ENCODE measurements at places on chromosomes 1 and 21. TPM values are rescaled to one million over a fixed set of nuclear protein-coding genes. Genes with fewer than 3 reads are reported as not detected.

Gene C1orf185
- total RNA-seq = not detected

Gene ZP4
- total RNA-seq = not detected

DNA sequence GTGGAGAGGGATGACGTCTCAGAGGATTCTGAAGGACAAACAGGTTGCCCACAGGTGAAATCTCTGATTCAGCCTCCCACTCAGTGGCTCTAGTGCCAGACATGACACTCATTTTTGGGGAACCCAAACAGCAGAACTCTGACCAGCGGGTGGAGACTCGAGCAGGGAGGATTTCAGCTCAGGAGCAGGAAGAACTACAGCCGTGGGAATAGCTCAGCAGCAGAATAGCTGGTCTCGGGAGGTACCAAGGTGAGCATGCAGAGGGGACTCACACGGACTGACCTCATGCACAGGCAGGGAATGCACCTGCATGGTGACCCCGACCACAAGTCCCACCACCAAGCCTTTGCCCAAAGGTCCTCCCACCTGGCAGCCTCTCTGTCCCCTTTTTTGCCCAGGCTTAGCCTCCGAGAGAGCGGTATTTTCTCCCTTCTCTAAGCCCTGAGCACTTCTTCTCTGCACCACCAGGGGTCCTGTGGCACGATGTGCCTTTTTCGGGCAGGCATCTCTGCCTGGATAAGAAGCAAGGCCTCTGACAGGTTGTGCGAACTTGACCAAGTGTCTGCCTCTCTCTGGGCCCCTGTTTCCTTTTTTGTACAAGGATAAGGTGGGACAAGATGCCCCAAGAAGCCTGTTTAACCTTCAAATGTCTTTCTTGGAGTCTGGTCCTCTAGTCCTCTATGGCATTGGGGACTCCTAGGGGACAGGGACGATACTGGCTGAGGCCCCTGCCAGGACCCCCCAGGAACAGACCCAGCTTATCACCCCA, 8.8 kb upstream of the FGR start:
- DNase-seq = peak; percentile 55
- H3K27me3 ChIP-seq = no peaks in the 10 kb centered on the region
- no peaks in the 10 kb centered on the region for H3K4me1 ChIP-seq
- no peak overlapping the region for H3K4me3 ChIP-seq
- H3K27ac ChIP-seq = no peak overlapping the region

Gene CGN
- total RNA-seq = 148 TPM

Gene MORC3
- total RNA-seq = 18.5 TPM

Gene TMEM125
- total RNA-seq = 59.8 TPM

Gene TENT5C
- total RNA-seq = 58.5 TPM

DNA sequence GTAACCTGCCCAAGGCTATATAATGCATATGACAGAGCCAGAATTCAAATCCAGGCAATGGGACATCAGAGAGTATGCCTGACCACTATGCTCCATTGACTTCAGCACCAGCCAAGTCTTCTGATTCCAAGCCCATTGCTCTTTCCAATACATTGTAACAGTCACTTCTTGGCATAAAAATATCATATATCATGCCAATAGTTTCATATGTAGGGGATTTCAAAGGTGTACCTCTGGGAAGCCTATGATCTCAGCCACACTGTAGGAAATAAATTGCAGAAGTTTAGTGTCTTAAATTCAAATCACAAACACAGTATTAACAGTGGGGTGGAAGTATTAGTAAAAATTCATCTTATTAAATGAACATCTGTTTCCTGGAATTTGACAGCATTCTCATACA, 30.0 kb upstream of the ROR1 start:
- DNase-seq = no peak
- no peak overlapping the region for H3K27ac ChIP-seq

Gene FALEC
- total RNA-seq = not detected

Gene HJV
- total RNA-seq = not detected

- no peaks in the 10 kb centered on the region for H3K36me3 ChIP-seq
- no peak overlapping the region for H3K4me3 ChIP-seq
- H3K27ac ChIP-seq = no peak overlapping the region
- H3K4me1 ChIP-seq = no peaks in the 10 kb centered on the region
- H3K27me3 ChIP-seq = no peaks in the 10 kb centered on the region
These were observed 229.5 kb upstream of the VAMP3 start for GRCh38 chr1:7541629-7542028.

DNA sequence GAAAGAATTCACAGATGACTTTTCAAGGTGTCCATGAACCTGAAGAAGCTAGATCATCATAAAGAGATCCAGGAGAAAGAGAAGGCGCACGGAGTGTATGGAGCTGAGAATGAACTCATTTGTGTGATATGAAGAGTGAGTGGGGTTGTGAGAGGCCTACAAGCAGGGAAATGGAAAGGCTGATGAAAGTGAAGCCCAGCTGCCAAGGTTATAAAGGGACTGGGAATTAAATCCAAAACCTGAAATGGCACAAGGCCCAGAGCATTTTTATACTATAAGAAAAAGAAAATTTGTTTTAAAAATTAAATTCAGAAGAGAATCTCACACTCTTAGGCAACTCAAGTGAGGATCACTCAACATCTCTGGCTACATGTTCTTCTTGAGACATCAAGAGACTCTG, 43.4 kb downstream of the HSD3B1 start:
- H3K27me3 ChIP-seq = no peaks in the 10 kb centered on the region
- H3K27ac ChIP-seq = no peak overlapping the region
- no peaks in the 10 kb centered on the region for H3K4me1 ChIP-seq
- no peaks in the 10 kb centered on the region for H3K36me3 ChIP-seq
- no peak for DNase-seq
- no peak overlapping the region for H3K4me3 ChIP-seq

- H3K27ac ChIP-seq = no peak overlapping the region
- DNase-seq = no peak
- H3K4me1 ChIP-seq = no peaks in the 10 kb centered on the region
These were observed 95.9 kb upstream of the GALNT2 start for GRCh38 chr1:229971141-229971540.

DNA sequence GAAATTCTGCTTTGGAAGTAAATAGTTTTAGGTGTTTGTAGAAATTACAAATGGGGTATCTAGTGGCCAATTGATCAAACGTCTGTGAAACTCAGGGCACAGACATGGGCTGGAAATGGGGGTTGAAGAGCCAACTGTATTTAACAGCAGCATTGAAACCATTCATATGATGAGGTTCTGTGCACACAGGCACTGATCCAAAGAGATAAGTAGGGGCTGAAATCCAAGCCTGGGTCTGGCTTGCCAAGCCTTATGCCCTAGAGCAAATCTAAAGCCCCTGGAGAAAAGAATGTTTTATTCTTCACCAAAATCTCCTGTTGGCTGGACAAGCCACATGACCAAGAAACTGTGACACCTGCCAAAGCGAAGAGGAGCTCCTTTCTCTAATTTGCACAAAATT, 67.6 kb upstream of the ST6GALNAC5 start:
- no peaks in the 10 kb centered on the region for H3K36me3 ChIP-seq
- H3K4me1 ChIP-seq = no peaks in the 10 kb centered on the region
- no peak for DNase-seq
- H3K4me3 ChIP-seq = no peak overlapping the region
- no peaks in the 10 kb centered on the region for H3K27me3 ChIP-seq

- H3K27me3 ChIP-seq = no peaks in the 10 kb centered on the region
- peaks cover 14% of the 10 kb centered on the region for H3K4me1 ChIP-seq
- no peak overlapping the region for H3K4me3 ChIP-seq
- no peaks in the 10 kb centered on the region for H3K36me3 ChIP-seq
- peak overlapping the region; percentile 5 for H3K27ac ChIP-seq
These were observed 9.5 kb downstream of the JAK1 start for GRCh38 chr1:64956733-64957441.

- no peaks in the 10 kb centered on the region for H3K36me3 ChIP-seq
- no peaks in the 10 kb centered on the region for H3K27me3 ChIP-seq
- H3K4me3 ChIP-seq = no peak overlapping the region
- no peaks in the 10 kb centered on the region for H3K4me1 ChIP-seq
- H3K27ac ChIP-seq = no peak overlapping the region
These were observed 637.3 kb downstream of the MATN1 start for GRCh38 chr1:30085811-30086770.

Gene SHE
- 3.9 TPM for total RNA-seq

Gene TEDDM1
- not detected for total RNA-seq

Gene CHRM3
- total RNA-seq = 11.6 TPM

- H3K4me3 ChIP-seq = no peak overlapping the region
- no peaks in the 10 kb centered on the region for H3K27me3 ChIP-seq
- no peak overlapping the region for H3K27ac ChIP-seq
- no peak for DNase-seq
- peaks cover 4% of the 10 kb centered on the region for H3K36me3 ChIP-seq
These were observed 40.5 kb downstream of the S100B start for GRCh38 chr21:46564391-46564790.

- H3K4me1 ChIP-seq = no peaks in the 10 kb centered on the region
- no peaks in the 10 kb centered on the region for H3K27me3 ChIP-seq
- no peak overlapping the region for H3K27ac ChIP-seq
- no peak overlapping the region for H3K4me3 ChIP-seq
- DNase-seq = no peak
These were observed 165.3 kb upstream of the UBE2U start for GRCh38 chr1:64038119-64038518.

- no peak overlapping the region for H3K4me3 ChIP-seq
- no peaks in the 10 kb centered on the region for H3K27me3 ChIP-seq
- H3K36me3 ChIP-seq = no peaks in the 10 kb centered on the region
- DNase-seq = no peak
These were observed 247.0 kb upstream of the POU3F1 start for GRCh38 chr1:38293567-38293966.

Gene TSPAN2
- 2.1 TPM for total RNA-seq
